ENCODE measurements at places on chromosomes 3 and 15.

GRCh38 chr15:34889476-34889875, 80.1 kb downstream of the AQR start:
- DNase-seq, result no peak

- no peak for DNase-seq
Observed at GRCh38 chr3:45214061-45214680, 11.9 kb downstream of the TMEM158 start.

DNA sequence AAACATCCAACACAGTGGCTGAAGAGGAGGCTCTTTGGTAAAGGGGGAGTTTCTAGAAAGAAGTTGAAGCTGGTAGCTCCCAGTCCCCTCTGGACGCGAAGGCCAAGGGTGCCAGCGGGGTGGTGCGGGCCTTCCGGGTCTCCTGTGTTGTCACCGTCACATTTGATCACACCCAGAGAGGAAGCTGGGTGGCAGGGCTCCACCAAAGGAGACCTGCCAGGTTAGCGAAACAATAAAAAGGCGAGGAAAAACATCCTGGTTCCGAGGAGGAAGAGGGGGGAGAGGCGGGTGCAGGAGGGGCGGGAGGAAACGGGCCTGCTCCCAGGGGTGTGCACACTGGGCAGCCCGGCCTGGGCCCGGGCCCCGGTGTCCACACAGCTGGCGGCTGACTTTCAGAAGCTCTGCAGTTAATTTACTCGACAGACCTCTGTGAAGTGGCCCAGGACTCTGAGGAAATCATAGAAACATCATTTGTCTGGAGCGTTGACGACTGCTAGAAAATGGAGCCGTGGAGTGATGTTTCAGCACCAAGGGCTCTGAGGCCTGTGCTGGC, 12.1 kb downstream of the HEG1 start:
- no peak for DNase-seq

GRCh38 chr15:92655178-92655995, at the start of gene FAM174B:
Gene FAM174B, minus strand, starts transcription at chr15:92655775.
- peak; percentile 85 for DNase-seq

DNA sequence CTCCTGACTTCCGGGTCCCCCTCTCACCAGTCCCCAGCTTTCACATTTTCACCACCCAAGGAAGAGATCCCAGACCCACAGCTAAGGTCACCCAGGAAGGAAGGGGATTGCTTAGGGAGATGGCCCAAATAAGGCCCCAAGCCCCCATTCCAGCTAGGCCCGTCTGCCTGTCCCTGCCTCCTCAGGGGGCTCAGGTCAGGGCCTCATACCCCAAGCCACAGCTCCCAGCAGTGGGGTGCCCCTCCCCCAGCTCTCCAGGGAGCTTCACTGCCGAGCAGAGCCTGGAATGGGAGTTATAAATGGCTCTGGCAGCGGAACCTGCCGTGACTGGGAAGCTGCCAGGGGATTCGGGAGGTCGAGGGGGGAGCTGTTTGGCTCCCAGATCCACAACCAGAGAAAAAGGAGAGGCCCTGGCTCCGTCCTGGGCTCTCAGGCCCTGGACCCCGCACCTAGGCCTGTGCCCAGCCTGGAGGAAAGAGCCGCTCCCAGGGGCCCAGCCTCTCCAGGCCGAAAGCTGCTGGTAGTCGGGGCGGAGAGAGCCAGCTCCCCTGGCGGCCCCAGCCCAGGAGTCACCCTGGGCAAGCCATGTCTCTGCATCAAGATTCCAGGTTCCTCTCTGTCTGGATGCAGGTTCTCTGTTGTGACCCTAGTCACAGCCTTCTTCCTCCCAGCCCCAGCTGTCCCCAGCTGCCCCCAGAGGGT, 550 bp downstream of the CCDC9B start:
- DNase-seq, result no peak

DNA sequence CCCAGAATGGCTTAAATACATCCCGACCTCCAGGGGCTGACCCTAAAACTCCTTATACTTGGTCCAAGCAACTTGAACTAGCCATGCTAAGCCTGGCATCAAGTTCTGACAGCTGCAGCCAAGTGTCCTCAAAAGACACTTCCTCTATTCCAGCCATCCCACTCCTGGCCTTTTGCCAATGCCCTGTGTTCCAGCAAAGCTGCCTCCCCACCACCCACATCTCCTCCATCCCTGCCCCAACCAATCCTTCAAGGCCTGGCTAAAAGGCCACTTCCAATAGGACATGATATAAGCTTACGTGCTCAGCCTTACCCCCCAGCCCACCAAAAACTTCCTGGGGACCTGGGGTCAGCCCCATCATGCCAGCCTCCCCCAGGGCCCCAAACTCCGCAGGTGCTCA, 40.9 kb downstream of the SEMA3G start:
- DNase-seq, result no peak

GRCh38 chr3:136899622-136900158, 37.7 kb downstream of the NCK1 start:
- no peak for DNase-seq

- no peak for DNase-seq
Observed at GRCh38 chr3:190038050-190038933, 82.4 kb downstream of the P3H2 start.

GRCh38 chr3:167160781-167161180, 219.3 kb downstream of the ZBBX start:
- no peak for DNase-seq

DNA sequence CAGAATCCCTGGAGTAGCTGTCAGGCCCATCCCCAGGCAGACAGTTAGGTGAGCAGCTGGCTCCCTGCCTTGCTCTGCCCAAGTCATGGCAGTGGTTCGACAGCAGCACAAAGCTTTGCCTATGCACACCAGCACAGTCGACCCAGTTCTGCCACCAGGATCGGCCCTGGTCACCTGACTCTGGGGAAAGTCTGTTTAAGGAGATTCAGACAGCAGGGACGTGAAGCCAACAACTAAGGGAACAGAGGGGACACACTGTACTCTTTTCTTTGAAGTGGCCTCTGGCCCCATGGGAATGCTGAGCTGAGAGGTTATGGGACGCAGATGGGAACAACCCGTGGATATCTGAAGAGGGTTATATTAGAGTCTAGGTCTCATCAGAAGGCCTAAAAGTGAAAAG, 134.8 kb downstream of the CHDH start:
- DNase-seq, result no peak

- DNase-seq, result no peak
Observed at GRCh38 chr15:31202953-31203352, 101.4 kb upstream of the TRPM1 start.

- no peak for DNase-seq
Observed at GRCh38 chr3:21551019-21551418, 200.0 kb downstream of the ZNF385D start.

- no peak for DNase-seq
Observed at GRCh38 chr3:158095111-158095813, 11.0 kb downstream of the SHOX2 start.

GRCh38 chr3:59641169-59641899, 591.5 kb upstream of the CFAP20DC start:
- no peak for DNase-seq

- DNase-seq, result no peak
Observed at GRCh38 chr3:37645517-37646380, 215.9 kb upstream of the CTDSPL start.

- DNase-seq, result peak; percentile 19
Observed at GRCh38 chr3:19543212-19543841, 390.7 kb downstream of the EFHB start.

GRCh38 chr3:8575364-8576104, 69.1 kb downstream of the SSUH2 start:
- DNase-seq, result no peak

GRCh38 chr3:133837487-133838295, 32.1 kb downstream of the SRPRB start:
- no peak for DNase-seq

DNA sequence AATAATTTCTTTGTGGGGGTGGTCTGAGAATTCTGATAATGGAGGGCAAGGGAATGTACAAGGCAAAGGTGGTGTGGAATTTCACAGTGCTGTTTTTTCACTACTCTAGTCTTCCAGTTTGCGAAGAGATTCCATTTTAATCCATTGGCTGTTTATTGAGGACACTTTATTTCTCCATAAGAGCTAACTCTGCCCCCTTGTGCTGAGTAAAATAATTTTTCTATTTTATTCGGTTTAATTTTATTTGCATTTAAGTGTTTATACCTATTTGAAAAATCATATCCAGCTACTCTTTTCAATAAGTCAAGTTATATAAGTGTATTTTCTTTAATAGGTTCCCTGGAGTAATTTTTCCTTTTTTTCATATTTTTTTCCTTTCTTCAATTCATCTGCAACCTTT, 840.1 kb downstream of the TUSC7 start:
- DNase-seq, result no peak

GRCh38 chr15:90334304-90334731, 17.8 kb upstream of the ZNF774 start:
- DNase-seq, result no peak

DNA sequence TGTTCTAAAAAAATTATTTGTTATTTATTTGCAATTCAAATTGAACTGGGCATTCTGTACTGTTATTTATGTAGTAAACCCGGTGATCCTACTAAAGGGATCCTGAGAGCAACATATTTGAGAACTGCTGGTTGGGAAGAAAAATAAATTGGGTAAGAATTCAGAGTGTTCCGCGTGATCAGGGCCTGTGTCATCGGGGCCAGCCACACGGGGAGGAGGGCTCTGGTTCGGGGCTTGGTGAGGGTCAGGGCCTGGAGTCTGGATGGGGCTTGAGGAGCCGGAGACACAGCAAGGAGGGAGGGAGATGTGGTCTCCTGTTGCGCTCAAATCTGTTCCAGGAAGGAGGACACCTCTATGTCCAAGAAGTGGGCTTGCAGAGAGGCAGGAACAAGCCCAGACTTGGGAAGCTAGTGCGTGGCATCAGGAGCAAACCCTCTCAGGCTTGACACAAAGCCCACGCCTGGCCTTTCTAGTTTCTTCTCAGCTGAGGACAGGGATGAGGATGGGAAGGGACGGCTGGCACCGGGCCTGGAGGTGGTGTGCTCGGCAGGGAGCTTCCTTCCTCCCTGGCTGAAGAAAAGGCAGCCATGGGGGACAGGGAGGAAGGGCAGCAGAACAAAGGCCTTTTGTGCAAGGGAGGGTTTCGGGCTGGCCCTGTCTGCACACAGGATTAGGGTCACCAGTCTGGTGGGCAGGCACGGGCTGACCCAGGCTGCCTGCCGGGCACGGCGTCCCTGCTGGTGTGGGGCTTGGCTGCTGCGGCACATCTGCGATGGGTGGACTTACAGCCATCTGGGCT, 22.9 kb upstream of the FBLN2 start:
- DNase-seq, result no peak

DNA sequence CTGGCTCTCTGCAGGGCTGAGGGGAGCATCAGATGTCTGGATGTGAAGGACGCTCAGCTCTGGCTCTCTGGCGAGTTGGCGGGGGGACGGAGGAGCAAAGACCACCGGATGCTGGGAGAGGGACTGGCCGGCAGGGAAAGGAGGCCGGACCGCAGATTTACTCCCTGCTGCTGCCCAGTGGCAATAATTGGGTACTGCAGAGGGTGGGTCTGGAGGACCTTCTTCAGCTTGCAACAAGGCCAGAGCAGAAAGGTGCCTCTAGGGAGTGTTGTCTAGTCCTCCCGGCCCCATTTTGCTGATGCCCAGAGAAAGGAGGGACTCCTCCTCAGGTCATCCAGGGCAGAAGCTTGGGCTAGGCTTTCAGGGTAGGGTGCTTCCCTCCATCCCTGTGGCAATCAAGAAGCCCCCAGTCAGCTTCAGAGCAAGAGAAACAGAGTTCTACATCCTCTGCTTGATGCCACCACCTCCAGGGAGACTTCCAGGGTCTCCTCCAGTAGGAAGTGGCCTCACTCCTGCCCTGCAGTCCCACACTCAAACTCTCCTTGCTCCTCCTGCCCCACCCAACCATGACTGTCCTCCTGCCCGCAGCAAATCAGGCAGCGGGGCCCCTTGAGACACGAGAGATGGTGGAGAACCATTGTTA, 20.3 kb upstream of the CSPG4 start:
- DNase-seq, result no peak

- DNase-seq, result no peak
Observed at GRCh38 chr3:29143151-29143550, 137.7 kb upstream of the RBMS3 start.

DNA sequence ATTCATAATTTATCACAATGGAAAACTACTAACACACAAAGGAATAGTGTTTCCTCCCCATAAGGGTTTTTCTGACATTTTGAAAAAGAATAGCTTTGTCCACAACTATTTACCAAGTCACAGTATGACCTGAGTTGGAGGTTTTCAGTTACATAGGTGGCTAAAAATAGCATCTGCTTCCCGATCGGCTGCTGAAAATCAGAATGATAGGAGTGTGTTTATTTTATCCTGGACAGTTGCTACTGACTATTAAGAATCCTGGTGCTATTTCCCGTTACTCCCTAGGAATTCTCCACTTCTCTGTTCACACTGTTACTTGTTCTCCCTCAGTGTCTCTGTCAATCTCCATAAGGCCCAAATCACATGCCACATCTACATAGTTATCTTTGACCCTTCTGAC, 353.9 kb upstream of the RARB start:
- no peak for DNase-seq

- no peak for DNase-seq
Observed at GRCh38 chr3:177421481-177421785, 224.2 kb upstream of the TBL1XR1 start.

DNA sequence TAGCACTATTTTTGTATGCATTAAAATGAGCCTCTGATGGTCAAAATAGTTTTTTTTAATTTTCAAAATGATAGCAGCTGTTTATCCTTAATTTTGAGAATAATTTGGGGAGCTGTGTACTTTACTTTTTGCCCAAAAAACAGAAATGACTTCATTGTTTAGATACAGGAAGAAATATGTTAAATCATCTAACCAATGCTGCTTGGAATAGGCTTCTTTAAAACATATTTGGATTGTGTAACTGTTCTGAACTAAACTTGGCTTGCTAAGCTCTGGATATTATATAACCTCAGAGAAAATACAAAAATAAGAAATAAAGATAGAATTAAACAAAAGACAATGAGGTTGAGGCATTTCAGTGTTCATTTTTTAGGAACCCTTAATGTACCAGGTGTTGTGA, 119.3 kb downstream of the SERPINI1 start:
- DNase-seq, result no peak

DNA sequence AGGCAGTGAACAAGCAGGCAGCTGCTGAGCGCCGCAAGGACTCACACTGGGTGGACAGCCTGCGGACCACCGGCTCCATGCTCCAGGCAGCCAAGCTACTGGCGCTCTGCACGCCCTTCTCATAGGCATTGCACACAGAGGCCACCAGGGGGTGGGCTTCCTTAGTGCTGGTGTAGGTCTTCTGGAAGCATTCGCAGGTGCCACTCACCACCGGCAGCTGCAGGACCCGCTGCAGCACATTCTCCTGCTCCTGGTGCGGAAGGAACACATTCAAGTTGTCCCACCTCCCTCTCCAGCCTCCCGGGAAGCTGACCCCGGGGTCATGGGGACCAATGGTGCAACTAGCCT, 6.0 kb downstream of the PLIN1 start:
- DNase-seq, result peak; percentile 66

All from NCI-H526 (cell line).